ENCODE measurements at places on chromosomes 5 and 9.

DNA sequence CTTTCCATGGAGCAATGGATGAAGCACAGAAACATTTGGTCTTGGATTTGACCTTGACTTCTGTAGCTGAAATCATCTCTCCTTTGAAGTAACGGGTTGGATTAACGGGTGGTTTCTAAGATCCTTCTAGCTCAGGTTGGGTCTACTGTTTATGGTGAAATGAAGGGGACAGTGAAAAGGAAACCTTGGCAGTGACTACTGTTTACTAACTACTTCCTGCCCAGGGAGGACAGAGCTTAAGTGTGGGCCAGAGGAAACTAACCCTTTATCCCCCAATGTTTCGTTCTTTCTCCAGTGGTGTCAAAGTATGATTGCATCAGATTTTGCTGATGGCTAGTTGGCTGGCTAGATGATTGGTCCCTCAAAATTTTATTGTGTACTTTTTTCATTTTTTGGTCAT, 22.2 kb downstream of the SKP2 start:
- no peak for DNase-seq

DNA sequence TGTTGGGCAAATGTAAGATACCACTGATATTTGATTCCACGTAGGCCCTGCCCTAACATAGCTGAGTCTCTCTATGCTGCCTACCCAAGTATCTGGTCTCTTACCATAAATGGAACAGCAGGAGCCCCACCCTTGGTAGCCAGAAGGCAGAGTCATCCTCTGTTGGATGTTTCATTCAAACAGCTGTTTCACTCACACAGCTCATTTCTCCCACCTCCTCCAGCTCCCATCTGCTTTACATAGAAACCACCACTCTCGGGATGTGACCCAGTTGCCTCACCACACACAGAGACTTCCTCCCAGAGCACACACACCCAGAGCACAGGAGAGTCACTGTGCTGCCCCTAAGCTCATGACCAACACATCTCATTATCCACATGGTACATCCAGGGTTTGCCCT, 165.3 kb downstream of the TMEM167A start:
- DNase-seq: no peak

- DNase-seq: no peak
Measured at GRCh38 chr9:91161465-91162300, 200.0 kb downstream of the AUH start.

DNA sequence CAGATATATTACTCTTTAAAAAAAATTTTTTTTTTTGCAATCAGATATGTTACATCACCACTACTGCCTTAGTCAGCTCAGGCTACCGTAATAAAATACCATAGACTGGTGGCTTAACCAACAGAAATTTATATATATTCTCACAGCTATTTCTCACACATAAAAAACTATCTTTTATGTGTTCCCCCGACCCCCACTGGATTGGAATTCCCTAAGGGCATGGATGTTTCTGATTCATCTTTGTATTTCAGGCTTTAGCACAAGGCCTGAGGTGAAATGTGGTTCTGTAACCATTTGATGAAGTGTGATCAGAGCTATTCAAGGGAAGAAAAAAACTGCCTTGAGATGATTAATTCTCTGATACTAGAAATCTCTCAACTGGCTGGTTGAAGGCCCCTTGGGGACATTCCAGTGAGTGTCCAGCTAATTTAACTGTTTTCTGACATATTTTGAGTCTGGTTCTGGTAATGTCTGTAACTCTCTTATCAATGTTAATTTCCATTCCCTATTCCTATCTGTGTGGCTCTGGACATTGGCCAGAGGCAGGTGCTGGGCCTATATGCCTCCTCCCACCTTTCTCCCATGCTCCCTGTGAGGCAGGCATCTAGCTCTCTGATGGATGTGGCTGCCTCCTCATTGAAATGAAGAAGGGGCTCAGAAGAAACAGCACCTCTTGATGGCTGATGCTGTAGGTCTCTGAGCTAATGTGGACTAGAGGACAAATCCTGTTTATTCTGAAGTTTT, 2.5 kb downstream of the CD14 start:
- no peak for DNase-seq

DNA sequence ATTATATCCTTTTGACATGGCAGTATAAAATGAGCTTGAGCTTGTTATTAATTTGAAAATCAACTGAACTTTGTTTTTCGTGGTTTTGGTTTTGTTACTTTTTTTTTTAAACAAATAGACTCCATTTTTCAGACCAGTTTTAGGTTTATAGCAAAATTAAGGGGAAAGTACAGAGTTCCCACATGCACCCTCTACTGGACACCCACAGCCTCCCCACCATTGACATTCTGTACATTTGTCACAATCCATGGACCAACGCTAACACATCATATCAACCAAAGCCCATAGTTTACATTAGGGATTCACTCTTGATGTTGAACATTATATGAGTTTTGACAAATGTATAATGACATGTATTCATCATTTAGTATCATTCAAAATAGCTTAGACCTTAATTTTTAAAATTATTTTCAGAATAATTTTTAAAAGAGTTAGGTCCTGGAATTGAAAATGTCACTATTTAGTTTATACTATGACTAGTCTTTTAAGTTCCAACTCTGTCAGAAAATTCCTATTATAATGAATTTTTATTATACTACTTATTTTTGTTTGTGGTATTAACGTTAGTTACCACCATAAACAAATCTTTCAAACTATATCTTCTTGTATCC, 35.3 kb upstream of the JMY start:
- no peak for DNase-seq

DNA sequence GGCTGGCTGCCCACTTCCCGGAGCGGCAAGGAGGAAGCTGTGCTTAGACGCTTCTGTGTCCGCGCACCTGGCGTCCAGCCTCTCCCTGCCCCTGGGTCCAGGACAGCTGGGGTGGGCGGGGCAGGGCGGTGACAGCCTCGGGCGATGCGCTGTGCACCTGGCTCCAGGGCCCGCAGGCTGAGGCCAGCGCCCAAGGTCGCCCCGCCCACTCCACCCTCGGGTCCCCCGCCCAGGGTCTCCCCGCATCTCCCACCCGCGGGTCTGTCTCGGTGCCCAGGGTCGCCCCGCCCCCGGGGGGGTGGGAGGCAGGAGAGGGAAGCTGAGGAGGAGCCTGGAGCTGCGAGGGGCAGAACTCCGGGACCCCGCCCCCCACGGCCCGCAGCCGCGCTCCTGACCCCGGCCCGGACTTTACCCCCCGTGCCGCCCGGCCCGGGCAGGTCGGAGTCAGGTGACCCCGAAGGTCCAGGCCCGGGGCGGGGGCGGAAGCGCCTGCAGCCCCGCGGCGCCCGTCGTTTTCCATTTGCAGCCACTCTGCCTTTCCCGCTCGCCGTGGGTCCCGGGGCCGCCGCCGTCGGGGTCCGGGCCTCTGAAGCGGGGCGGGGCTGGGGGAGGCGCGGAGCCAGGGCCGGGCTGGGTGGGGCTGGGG, at the start of gene ENTPD8:
TSS of gene ENTPD8 (minus strand) at position 69 of the 646 bp plus-strand sequence. CDS start 3,072 bp downstream, outside the sequence.
- DNase-seq: no peak

DNA sequence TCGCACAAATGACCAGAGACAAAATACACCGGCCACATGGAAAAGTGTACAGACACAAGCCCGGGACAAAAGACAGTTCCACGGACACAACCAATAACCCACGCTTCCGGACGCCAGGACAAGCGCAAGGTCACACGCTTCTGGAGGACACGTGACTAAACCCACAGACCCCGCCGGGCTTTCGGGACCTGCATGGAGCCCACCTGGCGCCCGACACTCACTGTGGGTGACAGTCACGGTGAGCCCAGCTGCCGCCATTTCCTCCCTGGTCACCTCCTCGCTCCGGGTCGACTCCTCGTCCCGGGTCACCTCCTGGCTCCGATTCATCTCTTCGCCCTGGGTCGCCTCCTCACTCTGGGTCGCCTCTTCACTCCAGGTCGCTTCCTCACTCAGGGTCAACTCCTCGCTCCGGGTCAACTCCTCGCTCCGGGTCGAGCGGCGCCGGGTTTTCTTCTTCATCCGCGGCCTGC, 470 bp downstream of the BAG1 start:
- no peak for DNase-seq

DNA sequence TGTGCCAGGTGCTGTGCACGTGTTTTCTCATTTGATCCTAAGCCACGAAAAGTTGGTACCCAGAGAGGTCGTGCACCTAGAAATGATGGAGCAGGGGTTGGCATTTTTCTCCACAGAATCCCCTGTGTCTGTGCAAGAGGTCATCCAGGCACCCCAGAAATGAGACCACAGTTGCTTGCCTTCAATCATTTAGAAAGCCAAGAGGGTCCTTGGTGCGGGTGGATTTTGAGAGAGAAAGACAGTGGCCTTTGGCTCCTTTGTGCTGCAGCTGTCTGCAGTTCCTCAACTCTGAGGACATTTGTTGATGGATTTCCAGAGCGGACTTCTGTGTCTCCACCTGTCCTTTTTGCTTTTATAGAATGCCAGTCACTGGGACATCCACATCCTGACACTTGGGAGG, 33.8 kb upstream of the SPRY4 start:
- no peak for DNase-seq

DNA sequence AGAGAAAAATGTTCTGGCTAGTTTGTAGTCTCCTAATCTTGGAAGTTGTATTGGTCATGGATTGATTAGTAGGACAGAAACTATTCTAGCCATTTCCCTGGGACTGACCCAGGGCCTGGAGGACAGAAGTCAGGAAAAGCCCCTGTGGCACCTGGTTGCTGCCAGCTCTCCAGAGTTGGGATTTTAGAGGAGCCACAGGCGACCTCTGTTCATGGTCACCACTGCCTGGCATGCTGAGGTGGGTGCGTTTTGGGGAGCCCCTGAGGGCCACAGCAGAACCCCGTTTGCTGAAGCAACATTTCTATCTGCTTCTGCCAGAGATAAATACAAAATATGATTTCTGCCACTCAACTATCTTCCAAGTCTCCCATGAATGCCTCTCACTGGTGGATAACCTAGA, 7.6 kb upstream of the MAPK9 start:
- DNase-seq: no peak

GRCh38 chr9:124873664-124874063, 11.7 kb downstream of the ARPC5L start:
- no peak for DNase-seq

GRCh38 chr5:6525910-6526309, 77.3 kb downstream of the UBE2QL1 start:
- DNase-seq: no peak

- no peak for DNase-seq
Measured at GRCh38 chr9:34690983-34691935, at the start of gene CCL19. Gene CCL19, minus strand, starts transcription at chr9:34691276. Its CDS starts 137 bp downstream, at chr9:34691139.

GRCh38 chr5:102811972-102812371, 56.9 kb downstream of the PAM start:
- no peak for DNase-seq

- no peak for DNase-seq
Measured at GRCh38 chr5:152532714-152533113, 127.6 kb upstream of the NMUR2 start.

DNA sequence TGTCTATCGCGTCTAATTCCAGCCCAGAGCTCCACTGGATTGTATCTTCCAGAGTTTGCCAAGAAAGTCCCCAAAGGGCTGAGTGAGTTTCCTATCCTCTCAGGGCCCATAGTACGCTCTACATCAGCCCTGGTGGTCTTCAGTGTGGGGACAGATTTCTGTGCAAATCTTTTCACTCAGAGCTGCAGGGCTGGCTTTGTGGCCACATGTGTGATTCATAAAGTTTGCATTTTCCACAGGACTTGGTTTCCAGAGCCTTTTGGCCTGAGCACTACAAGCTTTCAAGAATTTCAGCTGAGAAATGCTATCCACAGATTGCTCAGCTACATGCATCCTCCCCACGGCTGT, 76.7 kb upstream of the CXCL14 start:
- DNase-seq: no peak

GRCh38 chr5:172749076-172749475, 21.9 kb downstream of the DUSP1 start:
- DNase-seq: no peak

- DNase-seq: no peak
Measured at GRCh38 chr9:81476813-81477490, 212.4 kb downstream of the TLE1 start.

DNA sequence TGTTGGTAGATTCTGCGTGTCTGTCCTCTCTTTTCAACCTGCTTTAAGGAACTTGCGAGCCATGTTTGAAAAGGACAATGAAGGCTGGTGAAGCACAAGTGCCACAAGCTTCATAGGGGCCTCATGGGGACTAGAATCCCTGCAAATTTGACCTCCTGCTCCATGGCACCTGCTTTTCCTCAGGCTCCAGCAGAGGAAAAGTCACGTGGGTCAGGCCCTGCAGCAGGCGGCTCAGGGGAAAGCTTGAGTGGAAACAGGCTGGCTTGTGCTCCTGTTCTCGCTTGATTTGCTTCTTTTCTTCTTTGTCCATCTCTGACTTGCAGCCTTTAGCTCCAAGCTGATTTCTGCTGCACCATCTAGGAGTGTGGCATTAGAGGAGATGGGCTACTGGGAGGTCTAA, 187.6 kb upstream of the MAST4 start:
- DNase-seq: no peak

GRCh38 chr9:92097997-92098482, 17.2 kb downstream of the SPTLC1 start:
- DNase-seq: no peak

GRCh38 chr9:70043285-70043684, 363 bp upstream of the MAMDC2 start:
- no peak for DNase-seq

All from cerebellar nuclear complex (tissue), 1 donor.